ENCODE measurements at places on chromosomes 12 and 14. TPM values are rescaled to one million over a fixed set of nuclear protein-coding genes. Genes with fewer than 3 reads are reported as not detected.

DNA sequence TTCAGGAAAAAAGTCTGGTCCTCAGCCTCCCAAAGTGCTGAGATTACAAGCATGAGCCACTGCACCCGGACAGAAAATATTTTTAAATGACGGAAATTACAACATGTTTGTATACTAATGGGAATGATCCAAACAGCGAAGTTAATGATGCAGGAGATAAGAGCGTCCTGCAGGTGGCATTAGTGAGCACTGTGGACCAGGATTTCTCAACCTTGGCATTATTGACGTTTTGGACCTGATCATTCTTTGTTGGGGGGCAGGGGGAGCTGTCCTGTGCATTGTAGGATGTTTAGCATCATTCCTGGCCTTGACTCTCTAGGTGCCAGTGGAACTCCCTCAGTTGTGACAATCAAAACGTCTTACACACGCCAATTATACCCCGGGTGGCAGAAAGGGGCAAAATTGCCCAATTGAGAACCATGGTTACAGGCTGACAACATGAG, 34.1 kb downstream of the SCFD1 start:
- H3K4me3 ChIP-seq = no peak overlapping the region
- H3K27me3 ChIP-seq = no peaks in the 10 kb centered on the region
- peaks cover 27% of the 10 kb centered on the region for H3K36me3 ChIP-seq
- H3K27ac ChIP-seq = no peak overlapping the region
- H3K4me1 ChIP-seq = no peaks in the 10 kb centered on the region

- H3K4me3 ChIP-seq = no peak overlapping the region
- H3K36me3 ChIP-seq = peaks cover 79% of the 10 kb centered on the region
- no peak for DNase-seq
- no peak overlapping the region for H3K27ac ChIP-seq
Observed at GRCh38 chr12:56714431-56714929, 10.6 kb downstream of the NACA start.

GRCh38 chr12:6185961-6186827, 14.0 kb upstream of the CD9 start:
- no peak for DNase-seq
- H3K36me3 ChIP-seq = no peaks in the 10 kb centered on the region
- peaks cover 11% of the 10 kb centered on the region for H3K27me3 ChIP-seq
- peaks cover 25% of the 10 kb centered on the region for H3K4me1 ChIP-seq
- no peak overlapping the region for H3K4me3 ChIP-seq

- H3K4me3 ChIP-seq = no peak overlapping the region
- no peaks in the 10 kb centered on the region for H3K4me1 ChIP-seq
- DNase-seq = no peak
Observed at GRCh38 chr14:65817011-65817410, 404.5 kb downstream of the FUT8 start.

- no peak overlapping the region for H3K27ac ChIP-seq
- no peaks in the 10 kb centered on the region for H3K4me1 ChIP-seq
- no peaks in the 10 kb centered on the region for H3K27me3 ChIP-seq
- DNase-seq = no peak
- no peak overlapping the region for H3K4me3 ChIP-seq
Observed at GRCh38 chr12:127509066-127509778, 757.7 kb upstream of the TMEM132C start.

- peak overlapping the region; percentile 68 for H3K27ac ChIP-seq
- peak; percentile 49 for DNase-seq
- peaks cover 17% of the 10 kb centered on the region for H3K4me1 ChIP-seq
- H3K4me3 ChIP-seq = no peak overlapping the region
Observed at GRCh38 chr14:89340200-89341181, 76.5 kb downstream of the FOXN3 start.

- H3K4me1 ChIP-seq = peaks cover 56% of the 10 kb centered on the region
- H3K36me3 ChIP-seq = peaks cover 27% of the 10 kb centered on the region
- peak overlapping the region; percentile 89 for H3K4me3 ChIP-seq
- no peaks in the 10 kb centered on the region for H3K27me3 ChIP-seq
Observed at GRCh38 chr12:6376079-6376869, 911 bp upstream of the SCNN1A start.

DNA sequence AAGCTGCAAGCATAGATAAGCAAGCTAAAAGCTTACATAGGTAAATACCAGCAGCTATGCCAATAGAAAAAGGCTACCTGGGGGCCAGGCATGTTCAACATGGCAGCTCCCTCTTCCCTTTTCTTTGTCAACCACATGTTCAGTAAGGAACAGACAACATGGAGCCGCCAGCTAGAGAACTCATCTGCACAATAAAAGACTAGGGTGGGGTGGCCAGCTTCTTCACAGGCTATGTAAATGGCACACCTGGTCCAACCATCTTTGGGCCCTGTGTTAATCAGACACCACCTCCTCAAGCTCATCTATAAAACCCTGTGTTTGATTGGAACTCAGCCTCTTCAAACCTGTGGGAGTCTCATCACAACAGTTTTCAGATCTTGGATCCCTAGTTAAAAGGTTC, 129.7 kb upstream of the TMPO start:
- no peak for DNase-seq
- H3K4me3 ChIP-seq = no peak overlapping the region
- H3K27ac ChIP-seq = no peak overlapping the region
- H3K27me3 ChIP-seq = peaks cover 27% of the 10 kb centered on the region

- peaks cover 43% of the 10 kb centered on the region for H3K36me3 ChIP-seq
- peaks cover 17% of the 10 kb centered on the region for H3K4me1 ChIP-seq
- H3K27me3 ChIP-seq = no peaks in the 10 kb centered on the region
- DNase-seq = no peak
Observed at GRCh38 chr12:53618275-53618674, 7.9 kb downstream of the ATF7 start.

DNA sequence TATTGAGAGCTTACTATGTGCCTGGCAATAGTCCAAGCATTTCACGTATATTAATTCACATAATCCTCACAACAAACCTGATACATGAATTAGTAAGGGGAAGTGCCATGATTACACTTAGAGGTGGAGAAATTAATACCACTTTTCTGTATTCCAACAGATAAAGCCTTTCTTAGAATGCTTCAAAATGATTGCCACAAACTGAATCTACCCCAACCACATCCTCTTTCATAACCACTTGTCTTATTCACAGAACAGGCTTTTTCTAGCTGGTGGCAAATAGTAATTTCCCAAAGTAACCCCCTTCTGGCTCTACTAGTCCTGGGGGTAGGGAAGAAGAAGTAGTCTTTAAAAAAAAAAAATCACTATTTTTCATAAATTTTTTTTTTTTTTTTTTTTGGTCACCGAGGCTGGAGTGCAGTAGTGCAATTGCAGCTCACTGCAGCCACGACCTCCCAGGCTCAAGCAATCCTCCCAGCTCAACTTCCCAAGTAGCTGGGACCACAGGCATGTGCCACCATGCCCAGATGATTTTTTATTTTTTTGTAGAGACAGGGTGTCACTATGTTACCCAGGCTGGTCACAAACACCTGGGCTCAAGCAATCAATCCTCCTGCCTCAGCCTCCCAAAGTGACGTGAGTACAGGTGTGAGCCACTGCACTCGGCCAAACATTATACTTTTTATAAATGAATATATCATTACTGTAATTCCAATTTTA, 59.0 kb upstream of the ARID2 start:
- H3K4me1 ChIP-seq = no peaks in the 10 kb centered on the region
- no peak overlapping the region for H3K27ac ChIP-seq
- H3K4me3 ChIP-seq = no peak overlapping the region
- H3K36me3 ChIP-seq = no peaks in the 10 kb centered on the region
- H3K27me3 ChIP-seq = no peaks in the 10 kb centered on the region
- no peak for DNase-seq

DNA sequence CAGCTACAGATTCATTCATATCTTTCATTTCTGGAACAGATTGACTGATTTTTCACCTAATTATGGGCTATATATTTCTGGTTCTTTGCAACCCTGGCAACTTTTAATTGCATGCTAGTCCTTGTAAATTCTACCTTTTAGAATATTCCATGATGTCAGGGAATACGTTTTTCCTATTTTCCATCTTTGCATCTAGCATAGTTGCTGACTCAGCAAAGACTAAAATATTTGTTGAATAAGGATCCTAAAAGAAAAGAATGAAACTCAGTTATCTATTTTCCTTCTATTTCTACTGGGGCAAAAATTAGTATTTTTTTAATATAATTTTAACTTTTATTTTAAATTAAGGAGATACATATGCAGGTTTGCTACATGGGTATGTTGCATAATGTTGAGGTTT, 438.3 kb downstream of the GXYLT1 start:
- no peak for DNase-seq
- no peaks in the 10 kb centered on the region for H3K36me3 ChIP-seq
- no peak overlapping the region for H3K27ac ChIP-seq
- no peaks in the 10 kb centered on the region for H3K4me1 ChIP-seq
- H3K27me3 ChIP-seq = peaks cover 48% of the 10 kb centered on the region

- no peak overlapping the region for H3K4me3 ChIP-seq
- no peaks in the 10 kb centered on the region for H3K36me3 ChIP-seq
- no peak for DNase-seq
- H3K4me1 ChIP-seq = no peaks in the 10 kb centered on the region
- H3K27ac ChIP-seq = no peak overlapping the region
Observed at GRCh38 chr14:68239988-68240771, 420.6 kb downstream of the RAD51B start.

Gene SERPINA3
- 54.5 TPM for total RNA-seq

Gene WSCD2
- not detected for total RNA-seq

Gene SERPINA9
- total RNA-seq = not detected

Gene BDKRB2
- 1.4 TPM for total RNA-seq

Gene VCPKMT
- 10.4 TPM for total RNA-seq
